ENCODE measurements at places on chromosomes 4 and X.

DNA sequence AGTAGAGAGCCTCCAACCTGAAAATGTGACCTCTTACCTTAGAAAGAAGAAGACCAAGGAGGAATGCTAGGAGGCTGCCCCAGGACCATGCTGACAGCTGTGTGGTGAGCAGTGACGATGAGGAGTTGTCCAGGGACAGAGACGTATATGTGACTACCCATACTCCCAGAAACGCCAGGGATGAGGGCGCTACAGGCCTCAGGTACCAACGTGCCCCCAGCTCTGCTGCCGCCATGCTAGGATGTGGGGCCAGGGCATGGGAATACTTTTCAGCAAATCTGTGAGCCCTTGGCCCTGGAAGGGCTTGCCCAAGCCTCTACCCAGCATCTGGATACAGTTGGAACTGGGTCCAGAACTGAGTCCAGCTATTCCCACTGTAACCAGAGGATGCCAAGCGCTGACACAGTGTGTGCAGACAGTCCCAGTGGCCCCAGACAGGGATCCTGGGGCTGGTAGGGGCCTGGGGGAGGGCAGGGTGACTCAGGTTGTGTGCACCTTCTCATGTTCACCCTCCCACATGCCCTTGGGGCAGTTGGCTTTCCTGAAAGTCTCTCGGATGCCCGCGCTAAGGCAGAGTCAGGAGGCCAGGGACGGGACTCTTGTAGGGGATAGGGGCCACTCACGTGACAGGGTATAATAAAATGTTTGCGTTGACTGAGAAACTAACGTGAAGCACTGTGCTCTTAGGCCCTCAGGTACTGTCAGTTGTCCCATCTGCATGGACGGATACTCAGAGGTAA, 23.9 kb upstream of the FAM193A start:
- no peak for DNase-seq

- DNase-seq = no peak
Measured at GRCh38 chr4:15348695-15349094, 79.1 kb upstream of the C1QTNF7 start.

- no peak for DNase-seq
Measured at GRCh38 chr4:173519111-173520101, 10.6 kb downstream of the HAND2 start.

GRCh38 chrX:128897621-128898020, 625.7 kb downstream of the SMARCA1 start:
- no peak for DNase-seq

DNA sequence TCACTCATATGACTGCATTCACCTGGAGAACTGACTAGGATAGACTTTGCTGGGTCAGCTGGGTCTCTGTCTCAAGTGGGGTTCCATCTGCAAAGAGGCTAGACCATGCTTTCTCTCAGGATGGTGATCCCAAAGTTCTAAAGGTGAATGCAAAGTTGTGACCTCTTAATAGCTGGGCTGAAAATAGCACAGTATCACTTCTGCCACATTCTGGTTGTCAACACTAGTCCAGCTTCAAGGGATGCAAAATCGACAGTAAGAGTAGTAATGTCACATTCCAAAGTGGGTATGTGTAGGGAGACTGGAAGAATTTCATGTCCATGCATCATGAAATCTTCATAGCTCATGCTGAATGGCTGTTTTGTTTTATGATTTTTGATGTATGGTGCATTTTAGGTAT, 414.6 kb downstream of the PCDH7 start:
- DNase-seq = no peak

DNA sequence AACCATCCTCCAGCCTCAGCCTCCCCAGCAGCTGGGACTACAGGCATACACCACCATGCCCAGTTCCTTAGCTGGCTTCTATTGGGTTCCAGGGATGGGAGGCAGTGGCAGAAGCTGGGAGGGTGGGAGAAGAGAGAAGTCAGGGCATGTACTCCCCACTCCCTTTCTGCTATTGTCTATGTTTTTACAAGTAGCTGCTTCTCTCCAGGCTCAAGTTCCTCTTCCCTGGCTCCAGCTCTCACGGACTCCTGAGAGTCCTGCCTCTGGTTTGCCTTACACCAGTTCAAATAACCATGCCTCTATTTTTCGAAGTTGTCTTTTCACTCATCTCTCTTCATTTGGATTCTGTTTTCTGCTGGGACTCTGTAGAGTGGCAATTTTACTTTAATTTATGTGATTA, 2.9 kb downstream of the TBC1D9 start:
- no peak for DNase-seq

All from HS-5 (cell line).